ENCODE measurements at places on chromosomes 7 and 10.
A peak's percentile ranks its signal among the peaks of the same experiment; 100 is the strongest.

DNA sequence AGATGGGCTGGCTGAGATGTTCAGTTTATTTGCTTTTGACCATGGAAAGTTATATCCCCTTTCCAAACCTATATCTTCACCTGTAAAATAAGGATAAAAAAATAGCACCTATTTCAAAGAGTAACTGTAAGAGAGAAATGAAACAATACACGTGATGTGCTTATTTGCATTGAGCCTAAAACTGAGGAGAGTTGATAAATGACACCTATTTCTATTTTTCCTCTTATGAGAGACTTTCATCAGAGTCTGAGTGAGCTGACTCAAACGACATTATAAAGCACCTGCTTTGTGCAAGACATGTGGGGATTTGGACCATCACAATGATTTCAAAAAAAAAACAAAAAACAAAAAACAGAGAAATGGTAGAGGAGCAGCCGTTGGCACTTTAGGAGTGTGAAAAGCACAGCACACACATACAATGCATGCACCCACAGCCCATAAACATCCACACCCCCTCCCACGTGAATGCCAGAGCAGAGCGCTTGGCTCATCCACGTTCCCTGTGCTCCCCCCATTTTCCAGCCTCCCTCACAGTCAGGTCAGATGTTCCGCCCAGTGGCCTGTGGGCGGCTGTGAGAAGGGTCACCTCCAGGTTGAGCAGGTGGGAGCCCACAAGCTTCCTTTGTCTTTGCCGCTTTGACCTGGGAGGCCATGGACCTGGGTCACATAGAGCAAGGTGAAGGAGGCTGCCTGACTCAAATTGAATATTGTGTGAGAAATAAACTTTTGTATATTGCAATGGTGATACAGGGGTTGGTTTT, 253.2 kb upstream of the ZNF32 start:
- DNase-seq = no peak

- no peak for DNase-seq
These were observed 215.0 kb downstream of the PHF14 start for GRCh38 chr7:11188529-11189310.

DNA sequence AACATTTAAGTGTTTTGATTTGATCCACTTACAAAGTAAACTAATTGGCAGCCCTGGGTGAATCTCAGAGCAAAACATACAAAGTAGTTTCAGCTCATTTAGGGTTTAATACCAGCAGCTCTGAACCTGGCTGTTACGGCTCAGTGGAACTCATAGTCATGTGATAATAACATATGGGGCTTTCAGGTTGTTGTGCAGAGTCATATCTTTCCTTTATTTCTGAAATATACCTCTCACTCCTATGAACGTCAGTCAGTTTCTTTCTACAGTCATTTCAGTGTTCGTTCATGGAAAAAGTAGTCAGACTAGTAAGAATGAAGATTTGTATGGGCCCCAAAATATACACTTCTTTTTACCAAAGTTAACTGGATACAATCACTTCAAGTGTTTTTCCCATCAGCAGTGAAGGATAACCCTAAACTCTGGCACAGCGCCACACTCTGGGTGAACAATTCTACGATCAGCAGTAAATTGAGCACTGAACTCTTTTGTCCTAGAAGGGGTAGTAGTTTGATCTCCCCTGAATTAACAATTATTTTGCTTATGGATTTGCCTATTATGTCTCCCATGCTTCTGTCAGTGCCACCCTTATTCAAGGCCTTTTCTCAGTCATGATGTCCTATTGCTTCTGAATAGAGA, 218.6 kb downstream of the THSD7A start:
- no peak for DNase-seq

DNA sequence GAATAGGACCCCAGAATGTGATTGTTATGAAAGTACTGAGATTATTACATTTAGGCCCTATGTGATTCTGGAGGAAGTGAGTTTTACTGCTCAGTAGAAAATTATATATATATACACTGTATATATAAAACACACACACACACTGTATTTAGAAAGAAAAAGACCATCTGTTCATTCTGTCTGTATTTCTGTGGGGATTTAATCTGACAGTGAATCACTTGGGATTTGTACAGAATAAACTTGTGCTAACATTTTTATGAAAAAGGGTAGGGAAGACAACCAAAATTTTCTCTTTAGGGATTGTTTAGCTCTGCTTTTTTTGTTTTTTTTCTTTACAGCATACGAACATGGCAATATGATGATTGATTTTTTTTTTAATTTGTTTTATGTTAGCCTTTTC, 142.7 kb downstream of the EXOC4 start:
- no peak for DNase-seq

- no peak for DNase-seq
These were observed 180.6 kb upstream of the AGR3 start for GRCh38 chr7:17062151-17063044.

GRCh38 chr7:38585572-38586354, 45.4 kb downstream of the AMPH start:
- DNase-seq = no peak

- no peak for DNase-seq
These were observed 449.0 kb upstream of the IGFBP3 start for GRCh38 chr7:46369933-46370654.

DNA sequence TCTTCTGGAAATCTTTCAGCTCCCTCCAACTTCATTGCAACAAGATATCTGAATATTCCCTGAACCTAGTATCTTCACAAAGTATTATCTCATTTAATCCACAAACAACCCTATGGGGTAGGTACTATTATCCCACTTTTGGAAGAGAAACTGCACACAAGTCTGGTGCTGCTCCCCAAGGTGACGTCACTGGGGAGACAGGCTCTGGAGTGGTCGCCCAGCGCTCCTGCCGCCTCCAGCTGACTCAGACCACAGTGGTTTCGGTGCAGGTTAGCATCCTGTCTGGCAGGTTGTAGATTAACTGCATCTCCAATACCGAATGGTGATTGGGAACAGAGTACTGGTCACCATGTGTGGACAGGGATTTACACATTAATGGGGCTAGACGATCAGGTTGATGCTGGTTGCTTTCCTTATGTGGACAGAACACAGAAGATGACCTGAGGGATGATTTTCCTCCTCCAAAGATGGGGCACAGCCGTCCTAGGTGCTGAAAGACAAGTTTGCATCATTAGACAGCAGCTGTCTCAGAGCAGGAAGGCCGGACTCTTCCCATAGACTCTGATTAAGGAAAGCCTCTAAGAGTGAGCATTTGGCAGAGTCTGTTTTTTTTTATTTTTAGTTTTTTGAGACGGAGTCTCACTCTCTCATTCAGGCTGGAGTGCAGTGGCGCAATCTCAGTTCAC, 128.6 kb downstream of the TRRAP start:
- DNase-seq = no peak

GRCh38 chr10:17021656-17022465, 107.8 kb downstream of the CUBN start:
- DNase-seq = no peak

- no peak for DNase-seq
These were observed 68.0 kb upstream of the TES start for GRCh38 chr7:116142374-116142773.

- DNase-seq = peak; percentile 32
These were observed at the start of gene FOXP2 for GRCh38 chr7:114414156-114415063. FOXP2 (plus strand) TSS chr7:114414815; CDS start chr7:114426512, 11,697 bp downstream.

GRCh38 chr10:79923145-79923544, 25.8 kb downstream of the SFTPD start:
- DNase-seq = no peak

GRCh38 chr7:150332852-150333635, 8.4 kb downstream of the RARRES2 start:
- no peak for DNase-seq

GRCh38 chr7:13115157-13115772, 427.8 kb downstream of the ARL4A start:
- DNase-seq = no peak

- DNase-seq = no peak
These were observed 74.9 kb downstream of the KAT6B start for GRCh38 chr10:74901301-74901700.

- no peak for DNase-seq
These were observed 128.4 kb upstream of the PLPP4 start for GRCh38 chr10:120328647-120329046.

- DNase-seq = no peak
These were observed 10.7 kb downstream of the IRF5 start for GRCh38 chr7:128948312-128948973.

DNA sequence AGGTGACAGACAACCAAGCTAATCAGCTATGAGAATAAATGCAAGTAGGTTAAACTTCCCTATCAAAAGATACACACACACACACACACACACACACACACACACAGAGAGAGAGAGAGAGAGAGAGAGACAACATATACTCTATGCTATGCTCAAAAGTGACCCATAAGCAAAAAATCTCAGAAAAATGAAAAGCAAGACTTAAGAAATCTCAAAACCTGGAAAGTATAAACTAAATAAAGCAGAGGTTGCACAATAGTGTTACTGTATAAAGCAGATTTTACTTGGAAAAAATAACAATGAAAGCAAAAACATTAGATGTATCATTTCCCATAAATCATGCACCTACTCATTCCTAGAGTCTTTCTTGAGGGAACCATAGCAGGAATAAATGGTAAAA, 221.5 kb downstream of the INHBA start:
- DNase-seq = no peak

DNA sequence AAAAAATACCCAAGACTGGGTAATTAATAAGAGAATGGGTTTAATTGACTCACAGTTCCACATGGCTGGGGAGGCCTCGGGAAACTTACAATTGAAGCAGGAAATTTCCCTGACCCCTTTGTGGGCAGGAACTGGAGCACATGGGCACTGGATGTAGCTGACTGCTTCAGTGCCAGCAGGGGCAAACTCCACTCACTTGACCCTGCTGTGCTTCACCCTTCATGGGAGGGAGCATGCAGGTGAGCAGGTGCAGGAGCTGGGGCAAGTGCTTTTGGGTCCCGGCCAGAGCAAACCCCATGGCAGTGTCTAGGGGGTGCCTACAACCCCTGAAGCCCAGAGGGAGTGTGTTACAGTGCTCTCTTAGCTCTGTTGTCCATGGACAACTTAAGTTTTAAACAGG, 132.6 kb downstream of the AKR1D1 start:
- DNase-seq = no peak

DNA sequence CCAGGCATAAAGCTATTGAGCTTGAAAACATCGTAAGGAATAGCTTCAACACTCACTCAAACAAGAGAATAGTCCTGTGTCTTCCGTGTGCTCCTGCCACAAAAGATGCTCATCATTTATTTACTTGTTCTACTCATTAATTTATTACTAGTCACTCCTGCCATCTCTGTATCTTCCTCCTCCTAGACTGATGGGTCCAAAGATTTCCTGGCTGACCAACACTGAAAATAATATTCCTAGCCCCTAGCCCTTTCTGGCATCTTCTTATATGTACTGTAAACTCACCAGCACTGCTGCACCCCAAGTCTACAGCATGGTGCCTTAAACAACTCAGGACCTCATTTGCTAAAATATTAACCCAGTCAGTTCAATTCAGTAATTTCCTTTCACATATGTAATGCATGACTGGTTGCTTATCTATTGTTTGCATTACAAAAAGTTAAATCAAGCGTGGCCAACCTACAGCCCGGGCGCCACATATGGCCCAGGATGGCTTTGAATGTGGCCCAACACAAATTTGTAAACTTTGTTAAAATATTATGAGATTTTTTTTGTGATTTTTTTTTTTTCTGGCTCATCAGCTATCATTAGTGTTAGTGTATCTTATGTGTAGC, 86.7 kb upstream of the GSDME start:
- no peak for DNase-seq

All from KBM-7 (cell line).